ENCODE measurements at places on chromosomes 16 and 17.

DNA sequence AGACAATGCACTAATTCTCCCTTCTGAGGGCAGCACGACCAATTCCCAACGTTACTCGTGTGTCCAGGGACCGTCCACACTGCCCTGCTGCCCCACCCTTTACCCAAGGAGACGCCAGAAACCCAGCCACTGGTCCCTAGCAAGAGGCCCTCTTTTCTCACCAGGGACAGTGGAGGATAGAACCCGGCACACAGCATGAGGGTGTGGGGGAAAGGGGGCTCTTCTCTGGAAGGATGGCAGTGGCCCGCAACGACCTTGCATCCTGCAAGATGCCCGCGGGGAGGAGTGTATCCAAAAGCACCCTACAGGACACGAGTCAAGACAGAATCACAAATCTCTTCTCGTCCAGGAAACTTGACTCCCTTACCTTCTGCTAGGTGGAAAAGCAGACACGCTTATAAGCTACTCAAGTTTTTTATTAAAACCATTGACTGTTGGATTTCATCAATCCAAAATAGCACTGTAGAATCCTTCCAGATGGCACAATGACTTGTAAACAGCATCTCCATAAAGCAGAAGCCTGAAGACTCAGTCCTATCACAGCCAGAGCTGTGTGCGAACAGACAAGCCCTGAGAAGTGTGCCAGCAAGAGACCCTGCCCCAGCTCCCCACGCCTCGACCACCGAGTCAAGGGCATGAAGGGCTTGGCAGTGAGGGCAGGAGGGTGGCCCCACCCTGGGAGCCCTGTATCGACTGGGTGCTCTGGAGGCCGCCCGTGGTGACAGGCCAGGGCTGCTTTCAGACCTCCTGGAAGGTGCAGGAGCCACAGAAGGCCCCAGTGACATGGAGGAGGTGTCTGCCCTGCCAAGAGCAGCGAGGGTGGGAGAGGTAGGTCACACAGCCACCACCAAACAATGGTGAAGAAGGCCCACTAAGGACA, 103.8 kb downstream of the ANKRD11 start:
- DNase-seq, result no peak

DNA sequence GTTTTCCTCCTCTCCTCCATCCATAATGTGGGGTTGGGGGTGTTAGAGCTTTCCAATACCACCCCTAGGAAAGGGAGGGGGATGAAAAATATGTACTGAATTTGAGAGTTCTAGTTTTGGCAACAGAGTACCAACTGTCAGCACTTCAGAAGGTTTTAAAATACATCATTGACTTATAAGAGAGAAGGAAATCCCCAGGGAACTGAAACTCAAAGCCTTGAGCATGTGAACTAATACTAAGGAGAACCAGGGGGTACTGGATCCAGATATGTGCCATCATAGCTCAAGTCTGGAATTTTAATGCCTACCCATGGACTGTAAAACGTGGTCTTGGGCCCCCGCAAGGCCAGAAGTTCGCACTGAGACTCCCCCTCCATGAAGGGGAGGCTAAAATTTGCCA, 15.8 kb downstream of the CACNG5 start:
- DNase-seq, result no peak

DNA sequence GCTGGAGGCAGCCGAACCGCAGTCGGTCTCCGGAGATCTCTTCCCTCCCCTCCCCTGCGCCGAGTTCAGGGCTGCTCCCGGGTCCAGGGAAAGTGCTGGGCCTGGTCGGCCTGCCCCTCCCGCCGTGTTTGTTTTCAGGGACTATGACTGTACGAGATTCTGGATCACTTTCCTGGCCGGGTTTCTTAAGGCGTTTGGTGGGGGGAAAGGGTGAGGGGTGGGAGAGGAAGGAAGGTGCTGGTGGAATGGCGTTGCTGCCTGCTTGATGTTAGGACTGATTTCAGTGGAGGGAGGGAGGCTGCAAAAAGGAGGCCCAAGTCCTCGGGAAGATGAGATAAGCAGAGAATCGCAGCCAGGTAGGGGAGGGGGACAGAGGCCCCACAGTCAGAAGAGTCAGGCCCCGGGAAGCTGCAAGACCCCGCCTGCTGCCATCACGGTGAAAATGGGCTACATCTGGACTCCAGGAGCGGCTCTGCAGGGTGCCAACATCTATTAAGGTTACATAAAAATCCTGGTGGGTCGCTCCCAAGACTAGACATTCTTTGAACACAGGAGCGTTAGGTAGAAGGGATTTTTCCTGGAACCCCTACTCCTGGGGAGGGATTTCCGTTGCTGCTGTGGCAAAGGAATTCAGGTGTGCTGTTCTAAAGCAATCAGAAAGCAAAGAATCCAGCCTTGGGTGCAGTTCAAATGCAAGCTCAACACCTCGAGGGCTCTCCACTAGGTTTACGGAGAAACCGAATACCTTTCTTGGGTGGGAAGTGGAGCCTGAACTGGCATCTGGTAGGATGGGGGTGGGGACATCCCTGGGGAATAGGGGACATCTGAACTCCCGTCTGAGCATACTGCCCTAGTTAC, 1.2 kb downstream of the ARHGAP44 start:
- DNase-seq, result peak; percentile 37

- no peak for DNase-seq
These were observed 55.8 kb upstream of the GSE1 start for GRCh38 chr16:85557083-85557970.

- peak; percentile 77 for DNase-seq
These were observed 1.4 kb downstream of the PRAC2 start for GRCh38 chr17:48724251-48725003.

GRCh38 chr17:4444782-4445473, 11.2 kb downstream of the SPNS3 start:
- no peak for DNase-seq

- DNase-seq, result no peak
These were observed 89.7 kb downstream of the ZNF423 start for GRCh38 chr16:49766225-49766624.

DNA sequence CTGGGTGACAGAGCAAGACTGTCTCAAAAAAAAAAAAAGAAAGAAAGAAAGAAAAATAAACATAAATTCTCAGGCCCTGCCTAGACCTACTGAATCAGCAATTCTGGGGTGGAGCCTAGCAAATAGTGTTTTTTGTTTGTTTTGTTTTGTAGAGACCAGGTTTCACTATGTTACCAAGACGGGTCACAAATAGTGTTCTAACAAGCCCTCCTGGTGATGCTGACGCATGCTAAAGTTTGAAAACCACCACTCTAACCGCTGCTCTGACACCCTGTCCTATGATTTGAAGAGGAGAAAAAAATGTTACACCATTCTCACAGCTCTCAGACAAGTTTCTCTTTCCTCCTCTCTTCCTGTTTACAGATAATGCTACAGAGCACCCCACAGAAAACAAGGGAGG, 1.5 kb downstream of the MRPL10 start:
- no peak for DNase-seq

GRCh38 chr17:10327640-10328039, 45.2 kb downstream of the MYH13 start:
- peak; percentile 91 for DNase-seq

- peak; percentile 92 for DNase-seq
These were observed 43.6 kb upstream of the HAPSTR1 start for GRCh38 chr16:9047689-9048301.

- no peak for DNase-seq
These were observed 18.9 kb downstream of the GGA3 start for GRCh38 chr17:75242461-75243042.

DNA sequence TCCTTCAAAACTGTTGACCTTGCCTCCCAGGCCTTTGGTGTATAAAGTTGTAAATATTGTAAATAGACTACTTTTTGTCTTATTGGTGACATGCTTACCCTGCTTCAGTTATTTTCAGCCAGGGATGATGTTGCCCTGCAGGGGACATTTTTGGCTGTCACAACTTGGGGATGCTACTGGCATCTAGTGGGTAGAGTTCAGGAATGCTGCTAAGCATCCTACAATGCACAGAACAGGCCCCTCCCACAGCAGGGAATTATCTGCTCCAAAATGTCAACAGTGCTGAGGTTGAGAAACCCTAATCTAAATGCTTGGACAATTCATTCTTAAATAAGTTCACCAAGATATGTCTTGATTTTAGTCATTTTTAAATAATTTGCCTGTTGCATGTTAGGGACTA, 459.8 kb downstream of the PMP22 start:
- peak; percentile 24 for DNase-seq

- peak; percentile 10 for DNase-seq
These were observed 273.0 kb downstream of the CEP112 start for GRCh38 chr17:65918916-65919315.

- no peak for DNase-seq
These were observed 272.7 kb upstream of the PMFBP1 start for GRCh38 chr16:72444696-72445095.

- peak; percentile 87 for DNase-seq
These were observed 5.9 kb upstream of the UBE2O start for GRCh38 chr17:76458580-76459490.

GRCh38 chr17:81241203-81241602, 2.1 kb downstream of the NDUFAF8 start:
- DNase-seq, result no peak

GRCh38 chr16:87945351-87946042, 5.7 kb upstream of the BANP start:
- peak; percentile 95 for DNase-seq

GRCh38 chr16:50103764-50104163, 38.0 kb downstream of the HEATR3 start:
- no peak for DNase-seq

GRCh38 chr17:75130059-75130631, 1.4 kb downstream of the NT5C start:
- no peak for DNase-seq

GRCh38 chr17:39970157-39970692, 7.4 kb downstream of the GSDMA start:
- DNase-seq, result no peak

- no peak for DNase-seq
These were observed 21.8 kb upstream of the BCO1 start for GRCh38 chr16:81216706-81217105.

- DNase-seq, result no peak
These were observed 5.1 kb downstream of the MVP start for GRCh38 chr16:29825145-29826044.

GRCh38 chr16:89855301-89855945, 18.0 kb upstream of the TCF25 start:
- DNase-seq, result no peak

DNA sequence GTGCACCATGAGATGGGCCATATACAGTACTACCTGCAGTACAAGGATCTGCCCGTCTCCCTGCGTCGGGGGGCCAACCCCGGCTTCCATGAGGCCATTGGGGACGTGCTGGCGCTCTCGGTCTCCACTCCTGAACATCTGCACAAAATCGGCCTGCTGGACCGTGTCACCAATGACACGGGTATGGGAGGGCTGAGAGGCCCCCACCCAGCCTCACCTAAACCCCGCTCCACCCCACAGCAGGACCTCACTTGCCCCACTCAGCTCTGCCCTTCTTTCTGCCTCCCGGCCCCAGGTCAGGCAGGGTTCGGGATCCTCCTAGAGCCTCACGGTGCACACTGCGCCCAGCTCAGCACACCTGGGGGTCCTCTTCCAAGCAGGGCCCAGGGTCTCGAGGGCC, 5.6 kb downstream of the ACE start:
- no peak for DNase-seq

DNA sequence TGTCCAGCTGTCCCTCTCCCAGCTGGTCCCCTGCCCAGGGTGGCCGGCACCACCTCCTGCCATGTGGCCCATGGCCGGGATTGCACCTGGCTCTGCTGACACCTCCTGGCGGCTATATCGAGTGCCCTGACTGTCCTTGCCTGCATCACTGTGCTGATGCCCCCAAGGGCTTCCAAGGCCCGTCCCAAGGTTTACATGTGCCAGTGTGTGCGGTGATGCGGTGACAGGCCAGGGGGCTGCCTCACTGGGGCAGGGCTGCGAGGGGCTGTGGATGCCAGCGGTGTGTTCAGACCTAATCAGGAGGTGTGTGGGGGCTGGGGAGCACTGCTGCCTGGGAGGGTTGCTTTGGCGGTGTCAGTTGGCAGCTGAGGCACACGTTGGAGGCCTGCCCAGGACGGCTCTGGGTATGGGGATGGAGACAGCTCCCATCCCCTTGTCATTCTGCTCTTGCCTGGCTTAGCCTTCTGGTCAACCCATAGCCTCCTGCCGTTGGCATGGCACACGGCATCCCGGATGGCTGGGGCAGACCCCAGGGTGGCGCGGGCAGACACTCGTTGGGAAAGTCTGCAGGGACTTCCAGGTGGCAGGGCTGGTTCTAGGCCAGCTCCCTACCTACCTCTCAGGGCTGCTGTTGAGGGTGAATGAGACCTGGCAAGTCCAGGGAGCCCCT, 5.5 kb downstream of the MAP2K3 start:
- DNase-seq, result no peak

DNA sequence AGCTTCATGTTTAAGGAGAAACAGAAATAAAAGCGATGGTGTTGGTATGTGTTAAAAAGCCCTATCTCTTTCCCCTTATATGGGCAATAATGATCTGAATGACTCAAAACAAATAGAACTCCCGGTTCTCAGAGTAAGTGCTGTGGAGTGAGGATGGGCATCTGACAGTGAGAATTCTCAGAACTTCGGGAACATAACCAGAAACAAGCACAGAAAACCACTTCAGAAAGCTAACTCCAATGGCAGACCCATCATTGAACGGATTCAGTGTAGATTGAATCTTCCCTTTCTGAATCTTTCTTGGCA, 67.2 kb downstream of the CDH8 start:
- DNase-seq, result no peak

- no peak for DNase-seq
These were observed 1.1 kb downstream of the KANSL1 start for GRCh38 chr17:46192189-46192438.

DNA sequence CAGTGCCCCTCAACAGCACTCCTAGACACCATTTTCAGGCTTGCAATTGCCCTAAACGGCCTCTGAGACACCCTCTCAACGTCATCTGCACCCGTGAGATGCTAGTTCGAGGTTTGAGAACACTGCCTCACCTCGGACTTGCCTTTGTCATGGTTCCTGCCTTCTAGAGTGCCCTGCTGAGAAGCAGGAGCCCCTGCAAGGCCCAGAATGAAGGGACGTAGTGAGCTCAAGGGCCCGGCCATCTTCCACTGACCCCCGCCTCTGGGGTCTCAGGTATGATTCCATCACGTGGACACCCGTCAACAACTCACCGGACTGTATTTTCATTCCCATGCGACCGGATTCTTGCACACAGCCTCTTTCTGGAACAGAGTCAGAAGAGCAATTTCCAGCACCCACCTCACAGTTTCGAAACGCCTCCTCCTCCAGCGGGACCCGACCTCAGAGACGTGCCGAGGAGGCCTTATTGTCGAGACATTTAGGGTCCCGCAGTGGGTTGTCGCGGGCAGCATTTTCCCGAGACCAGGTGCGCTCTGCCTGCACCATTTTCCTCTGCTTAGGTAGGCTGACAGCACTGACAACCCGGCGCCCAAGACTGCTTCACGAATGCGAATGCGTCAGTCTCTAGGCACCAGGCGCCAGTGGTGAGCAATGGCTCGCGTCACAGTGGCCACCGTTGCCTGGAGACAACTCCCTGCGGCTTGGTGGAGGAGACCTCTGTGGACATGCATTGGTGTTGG, 999.9 kb downstream of the KCNJ18 start:
- no peak for DNase-seq

- DNase-seq, result no peak
These were observed 723 bp downstream of the TMEM186 start for GRCh38 chr16:8796469-8797363.

DNA sequence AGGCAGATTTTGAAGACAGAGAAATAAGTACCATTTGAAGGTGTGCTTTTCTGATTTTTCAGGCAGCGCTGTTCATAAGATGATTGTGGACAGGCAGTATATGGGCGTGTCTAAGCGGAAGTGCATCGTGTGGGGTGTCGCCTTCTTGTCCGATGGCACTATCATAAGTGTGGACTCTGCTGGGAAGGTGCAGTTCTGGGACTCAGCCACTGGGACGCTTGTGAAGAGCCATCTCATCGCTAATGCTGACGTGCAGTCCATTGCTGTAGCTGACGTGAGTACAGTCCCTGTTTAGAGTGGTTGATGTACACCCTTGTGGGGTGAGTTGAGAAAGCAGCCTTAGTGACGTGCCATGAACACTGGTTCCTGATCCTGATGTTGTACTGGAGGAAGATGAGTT, 10.7 kb downstream of the UTP4 start:
- DNase-seq, result no peak
